ENCODE measurements at places on chromosomes 2 and 18.

- DNase-seq, result peak; percentile 31
Measured at GRCh38 chr2:83665894-83666293, 793.2 kb downstream of the SUCLG1 start.

GRCh38 chr2:47724221-47724981, 58.5 kb upstream of the MSH6 start:
- no peak for DNase-seq

DNA sequence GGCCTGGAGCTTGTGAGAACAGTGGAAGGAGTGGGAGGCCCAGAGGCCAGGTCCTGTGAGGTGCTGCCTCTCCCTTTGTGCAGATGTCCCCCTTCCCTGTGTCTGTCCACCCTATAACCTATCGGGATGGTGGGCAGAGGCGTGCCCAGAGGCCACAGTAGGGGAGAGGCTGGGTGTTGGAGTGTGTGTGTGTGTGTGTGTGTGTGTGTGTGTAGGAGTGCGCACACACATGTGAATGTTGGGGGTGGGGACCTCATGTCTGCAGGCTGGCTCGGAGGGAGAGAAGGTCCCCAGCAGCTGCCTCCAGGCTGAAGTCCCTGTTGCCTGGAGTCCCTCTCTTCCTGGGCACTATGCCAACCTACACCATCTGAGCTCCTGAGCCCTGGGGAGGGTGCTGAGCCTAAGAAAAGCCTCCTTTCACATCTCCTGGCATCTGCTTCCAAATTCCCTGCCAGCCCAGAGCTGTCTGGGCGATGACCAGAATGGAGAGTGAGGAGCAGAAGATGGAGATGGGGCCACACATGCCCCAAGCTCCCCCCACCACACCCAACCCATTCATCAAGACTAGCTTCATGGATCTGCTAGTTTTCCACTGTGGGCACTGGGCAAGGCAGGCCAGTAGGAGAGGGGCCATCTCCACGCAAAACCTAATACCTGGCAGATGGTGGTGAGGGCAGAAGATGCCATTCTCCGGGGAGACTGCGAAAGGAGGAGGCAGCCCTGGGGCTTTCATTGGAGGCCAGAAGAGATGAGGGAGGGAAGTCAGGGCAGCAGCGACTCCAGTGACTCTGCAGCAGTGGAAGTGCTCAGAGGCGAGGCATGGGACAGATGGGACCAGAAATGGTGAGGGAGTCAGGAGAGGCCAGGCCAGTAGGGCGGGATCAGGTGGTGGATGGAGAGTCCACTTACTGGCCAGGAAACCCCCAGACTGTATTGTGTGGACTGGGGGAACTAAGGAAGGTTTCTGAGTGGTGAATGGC, 20.3 kb downstream of the KCNK3 start:
- no peak for DNase-seq

- DNase-seq, result no peak
Measured at GRCh38 chr2:123688231-123688940, 336.7 kb upstream of the CNTNAP5 start.

DNA sequence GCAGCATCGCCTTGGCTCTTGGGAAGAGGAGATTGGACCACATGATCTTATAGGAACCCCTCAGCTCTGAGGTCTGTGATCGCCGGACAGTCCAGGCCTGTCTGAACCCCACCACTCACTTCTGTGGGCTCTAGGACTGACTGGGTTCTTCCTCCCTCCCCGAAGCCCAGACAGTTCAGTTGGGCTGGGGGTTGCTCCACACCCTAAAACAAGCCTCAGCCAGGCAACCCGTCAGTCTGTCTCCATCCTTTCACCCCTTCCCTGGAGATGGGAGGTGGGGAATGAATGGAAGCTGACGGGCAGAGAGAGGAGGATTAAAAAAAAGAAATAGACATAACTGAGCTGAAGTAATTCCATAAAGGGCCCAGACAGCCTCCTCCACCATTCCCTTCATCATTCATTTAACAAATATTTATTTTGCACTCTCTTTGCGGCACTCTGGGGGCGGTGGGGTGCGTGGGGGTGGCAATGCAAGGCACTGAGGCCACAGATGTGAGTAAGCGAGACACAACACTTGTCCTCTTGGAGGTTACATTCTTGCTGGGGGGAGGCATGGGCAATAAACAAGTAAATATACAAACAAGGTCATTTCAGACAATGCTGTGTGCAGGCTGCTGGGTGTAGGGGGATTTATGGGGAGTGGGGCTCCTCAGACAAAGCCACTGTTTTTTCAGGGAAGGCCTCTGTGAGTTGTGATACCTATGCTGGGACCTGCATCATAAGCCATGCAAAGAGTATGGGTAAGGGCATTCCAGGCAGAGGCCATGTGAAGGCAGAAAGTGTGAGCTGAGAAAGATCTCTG, 12.9 kb downstream of the WNT10A start:
- no peak for DNase-seq

- DNase-seq, result no peak
Measured at GRCh38 chr18:58632552-58632951, 3.7 kb upstream of the ALPK2 start.

DNA sequence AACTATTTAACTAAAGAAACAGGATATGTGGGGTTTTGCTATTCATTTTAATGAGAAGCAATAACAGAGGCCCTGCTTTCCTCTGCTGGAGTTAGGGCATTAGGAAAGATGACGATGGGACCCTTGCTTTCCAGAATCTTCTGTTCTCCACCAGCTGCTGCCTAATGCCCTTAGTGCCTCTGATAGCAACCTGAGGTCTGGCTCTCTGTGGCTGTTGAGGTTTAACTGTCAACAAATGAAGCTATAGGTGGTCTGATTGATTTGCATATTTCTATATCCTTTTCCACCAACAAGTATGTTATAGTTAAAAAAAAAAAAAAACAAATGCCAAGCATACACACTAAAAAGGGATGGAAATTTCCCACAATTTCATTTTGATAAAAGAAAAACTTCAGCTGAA, 115.1 kb upstream of the NCK2 start:
- no peak for DNase-seq

DNA sequence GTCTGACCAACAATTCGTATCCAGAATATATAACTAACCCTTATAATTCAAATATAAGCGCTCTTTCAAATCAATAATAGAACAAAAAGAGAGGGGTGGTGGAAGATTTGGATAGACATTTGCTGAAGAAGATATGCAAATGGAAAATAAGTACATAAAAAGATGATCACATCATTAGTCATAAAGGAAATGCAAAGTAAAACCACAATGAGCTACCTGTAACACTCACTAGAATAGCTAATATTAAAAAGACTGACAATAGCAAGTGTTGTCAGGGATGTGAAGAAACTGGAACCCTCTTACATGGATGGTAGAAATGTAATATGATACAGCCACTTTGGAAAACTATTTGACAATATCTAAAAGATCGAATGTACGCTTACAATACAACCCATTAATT, 84.9 kb upstream of the MRPS9 start:
- DNase-seq, result no peak

GRCh38 chr2:211447548-211447947, 891.1 kb downstream of the CPS1 start:
- no peak for DNase-seq

- DNase-seq, result no peak
Measured at GRCh38 chr2:42183775-42184174, 14.6 kb downstream of the EML4 start.

DNA sequence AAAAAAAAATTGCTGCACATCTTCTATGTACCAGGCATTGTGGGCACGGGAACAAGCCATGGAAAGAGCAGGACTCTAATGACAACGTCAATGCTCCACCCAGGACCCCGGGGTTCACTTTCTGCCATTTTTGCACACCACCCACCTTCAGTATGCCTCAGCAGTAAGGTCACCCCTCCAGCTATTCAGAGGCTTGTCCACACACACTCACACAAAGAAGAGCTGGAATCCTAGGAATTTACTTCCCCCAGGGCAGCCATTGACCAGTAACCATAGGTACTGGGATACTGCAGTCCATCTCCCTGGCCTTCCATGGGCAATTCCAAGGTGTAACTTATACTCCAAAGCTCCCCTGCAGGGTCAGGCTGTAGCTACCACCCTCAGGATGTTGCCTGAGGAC, 170.8 kb downstream of the SUCLG1 start:
- no peak for DNase-seq

GRCh38 chr2:175742367-175742766, 259.7 kb downstream of the LNPK start:
- DNase-seq, result peak; percentile 84

DNA sequence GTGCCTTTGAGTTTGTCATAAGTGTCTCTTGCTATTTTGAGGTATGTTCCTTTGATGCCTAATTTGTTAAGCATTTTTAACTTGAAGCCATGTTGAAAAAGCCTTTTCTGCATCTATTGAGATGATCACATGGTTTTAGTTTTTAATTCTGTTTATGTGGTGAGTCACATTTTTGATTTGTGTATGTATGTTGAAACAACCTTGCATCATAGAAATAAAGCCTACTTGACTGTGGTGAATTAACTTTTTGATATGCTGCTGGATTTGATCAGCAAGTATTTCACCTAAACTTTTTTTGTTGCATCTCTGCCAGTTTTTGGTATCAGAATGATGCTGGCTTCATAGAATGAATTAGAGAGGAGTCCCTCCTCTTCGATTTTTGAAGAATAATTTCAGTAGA, 469.7 kb downstream of the CDH2 start:
- DNase-seq, result no peak

DNA sequence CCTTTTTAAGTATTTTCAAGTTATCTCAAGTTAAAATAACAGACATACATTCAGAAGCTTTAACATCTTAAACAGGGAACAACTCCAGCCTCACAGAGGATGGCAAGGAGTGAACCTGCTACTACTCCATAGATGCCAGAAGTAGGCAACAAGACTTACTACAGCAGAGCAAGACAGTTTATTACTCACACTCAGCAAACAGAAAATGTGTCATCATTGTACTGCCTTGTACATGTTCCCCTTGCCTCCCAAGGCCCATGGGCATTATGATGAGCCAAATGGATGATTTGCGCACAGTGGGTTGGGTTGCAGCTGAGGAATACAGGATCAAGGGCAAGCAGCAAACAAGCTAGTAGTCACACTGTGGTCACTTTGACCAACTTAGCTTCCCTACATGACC, 80.6 kb upstream of the VRK2 start:
- no peak for DNase-seq

GRCh38 chr18:13614641-13615288, 111.6 kb downstream of the FAM210A start:
- no peak for DNase-seq

DNA sequence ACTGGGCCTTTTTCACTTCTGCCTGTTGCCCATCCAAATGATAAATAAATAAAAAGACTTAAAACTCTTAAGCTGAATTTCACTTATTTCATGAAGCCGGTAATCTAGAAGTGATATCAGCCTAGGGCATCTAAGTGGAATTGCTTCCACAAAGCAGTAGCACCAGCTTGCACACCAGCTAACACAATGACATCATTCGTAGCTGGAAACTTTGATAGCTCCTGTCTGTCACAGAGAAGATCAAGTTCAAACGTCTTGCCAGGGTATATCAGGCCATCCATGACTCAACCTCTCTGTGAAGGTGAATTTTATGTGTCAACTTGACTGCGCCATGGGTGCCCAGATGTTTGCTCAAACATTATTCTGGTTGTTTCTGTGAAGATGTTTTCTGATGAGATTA, 161.7 kb upstream of the MYT1L start:
- no peak for DNase-seq

- no peak for DNase-seq
Measured at GRCh38 chr2:184530239-184530638, 68.1 kb upstream of the ZNF804A start.

DNA sequence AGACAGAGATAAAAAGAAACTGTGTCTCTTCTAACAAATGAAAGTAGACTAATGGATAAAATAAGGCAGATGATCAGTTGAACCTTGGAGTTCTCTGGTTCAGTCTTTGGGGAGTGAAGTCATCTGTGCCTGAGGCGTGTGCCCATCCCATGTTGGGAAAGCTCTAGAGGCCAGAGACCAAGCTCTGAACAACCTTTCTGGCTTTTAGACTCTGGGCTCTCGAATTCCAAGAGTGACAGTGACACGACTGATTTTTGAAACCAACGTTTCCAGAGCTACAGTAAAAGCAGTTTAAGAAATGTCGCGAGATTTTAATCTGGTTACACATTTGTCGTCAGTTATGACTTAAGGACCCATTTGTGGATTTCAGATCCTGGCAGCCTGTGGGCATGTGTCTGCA, 83.7 kb upstream of the APCDD1 start:
- DNase-seq, result no peak

DNA sequence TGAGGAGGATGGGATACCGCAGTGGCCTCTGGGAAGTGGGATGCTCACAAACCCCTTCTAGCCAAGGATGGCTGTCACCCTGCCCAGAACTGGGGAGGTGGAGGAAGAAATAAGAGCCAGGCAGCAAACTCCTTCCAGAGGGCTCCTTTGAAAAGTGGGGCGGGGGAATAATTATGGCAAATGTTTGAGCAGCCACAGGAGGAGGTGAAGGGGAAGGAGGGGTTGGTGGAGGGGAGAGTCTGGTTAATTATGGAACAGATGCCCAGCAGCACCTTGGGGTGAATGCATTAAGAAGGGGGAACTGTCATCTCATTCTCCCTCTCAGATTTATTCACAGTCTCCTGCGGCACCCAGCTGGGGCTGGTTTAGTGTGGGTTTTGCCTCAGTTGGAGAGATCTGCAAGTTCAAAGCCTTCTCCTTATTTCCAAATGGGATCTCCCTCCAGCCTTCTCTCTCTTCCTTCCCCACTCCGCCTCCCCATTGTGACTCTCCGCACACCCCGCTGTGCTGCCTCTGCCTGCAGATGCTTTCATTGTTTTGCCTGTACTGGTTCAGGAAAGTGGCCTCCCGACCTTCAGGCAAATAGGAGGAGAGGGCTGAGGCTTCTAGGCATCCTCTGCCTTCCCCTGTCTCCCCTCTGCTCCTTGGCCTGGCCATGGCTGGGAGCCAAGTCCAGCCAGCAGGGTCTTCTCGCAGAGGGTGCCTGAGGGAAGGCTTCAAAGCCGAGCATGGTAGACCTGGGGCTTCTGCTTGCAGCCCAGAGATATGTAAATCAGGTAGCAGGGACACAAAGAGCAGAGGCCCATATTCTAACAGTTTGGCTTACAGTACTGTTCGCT, 457.2 kb upstream of the MEX3C start:
- DNase-seq, result no peak

GRCh38 chr2:102391565-102391964, 31.4 kb upstream of the IL18RAP start:
- DNase-seq, result no peak

GRCh38 chr18:7568426-7568825, 1.3 kb downstream of the PTPRM start:
- peak; percentile 39 for DNase-seq

GRCh38 chr2:108591163-108591562, 56.9 kb downstream of the LIMS1 start:
- DNase-seq, result no peak
